ENCODE measurements at places on chromosomes 3 and 15. TPM values are rescaled to one million over a fixed set of nuclear protein-coding genes. Genes with fewer than 3 reads are reported as not detected.
A peak's percentile ranks its signal among the peaks of the same experiment; 100 is the strongest.

GRCh38 chr3:25385807-25386460, 42.1 kb upstream of the RARB start:
- DNase-seq = no peak

GRCh38 chr3:55554634-55555425, 67.7 kb upstream of the WNT5A start:
- DNase-seq = no peak

DNA sequence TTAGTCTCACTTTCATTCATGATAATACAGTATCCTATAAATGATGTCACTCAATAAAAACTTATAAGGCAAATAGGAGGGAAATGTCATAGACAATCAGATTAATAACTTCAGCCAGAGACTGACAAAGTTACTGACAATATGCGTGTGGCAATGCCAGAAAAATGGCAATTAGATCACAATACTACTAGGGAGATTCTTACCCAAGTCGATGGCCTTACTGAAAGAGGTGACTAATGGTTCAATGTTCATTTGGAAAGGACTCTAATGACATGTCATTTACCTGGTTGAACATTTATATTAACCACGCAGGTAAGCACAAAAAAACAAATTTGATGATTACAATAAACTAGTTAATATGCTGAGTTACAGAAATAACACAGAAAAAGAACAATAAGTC, 45.9 kb upstream of the WDR5B start:
- no peak for DNase-seq

GRCh38 chr15:100900795-100901169, 18.4 kb upstream of the LRRK1 start:
- DNase-seq = no peak

- DNase-seq = no peak
Observed at GRCh38 chr3:187213616-187214015, 16.3 kb downstream of the RTP1 start.

DNA sequence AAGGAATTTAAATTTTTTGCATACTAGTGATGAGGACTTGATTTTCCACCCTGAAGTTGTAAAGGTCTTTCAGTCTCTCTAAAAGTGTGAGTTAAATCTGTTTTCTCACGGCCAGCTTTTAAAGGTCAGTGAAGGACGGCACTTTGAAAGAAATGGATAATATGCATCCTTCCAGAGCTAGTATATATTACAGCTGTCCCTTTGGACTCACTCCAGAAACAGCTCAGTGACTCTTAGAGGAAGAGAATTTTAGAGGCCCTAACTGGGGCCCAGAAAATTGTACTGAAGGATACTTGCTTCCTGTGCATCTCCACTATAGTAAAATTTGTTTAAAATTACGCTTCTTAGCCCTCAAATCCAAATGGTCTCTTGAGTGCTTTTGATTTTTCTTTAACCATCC, 41.6 kb downstream of the PIK3CA start:
- DNase-seq = no peak

GRCh38 chr3:100665230-100665629, 44.1 kb upstream of the TFG start:
- DNase-seq = no peak

- DNase-seq = no peak
Observed at GRCh38 chr15:65611888-65612615, 1.1 kb upstream of the INTS14 start.

GRCh38 chr3:150472421-150472820, 64.3 kb downstream of the TSC22D2 start:
- no peak for DNase-seq

DNA sequence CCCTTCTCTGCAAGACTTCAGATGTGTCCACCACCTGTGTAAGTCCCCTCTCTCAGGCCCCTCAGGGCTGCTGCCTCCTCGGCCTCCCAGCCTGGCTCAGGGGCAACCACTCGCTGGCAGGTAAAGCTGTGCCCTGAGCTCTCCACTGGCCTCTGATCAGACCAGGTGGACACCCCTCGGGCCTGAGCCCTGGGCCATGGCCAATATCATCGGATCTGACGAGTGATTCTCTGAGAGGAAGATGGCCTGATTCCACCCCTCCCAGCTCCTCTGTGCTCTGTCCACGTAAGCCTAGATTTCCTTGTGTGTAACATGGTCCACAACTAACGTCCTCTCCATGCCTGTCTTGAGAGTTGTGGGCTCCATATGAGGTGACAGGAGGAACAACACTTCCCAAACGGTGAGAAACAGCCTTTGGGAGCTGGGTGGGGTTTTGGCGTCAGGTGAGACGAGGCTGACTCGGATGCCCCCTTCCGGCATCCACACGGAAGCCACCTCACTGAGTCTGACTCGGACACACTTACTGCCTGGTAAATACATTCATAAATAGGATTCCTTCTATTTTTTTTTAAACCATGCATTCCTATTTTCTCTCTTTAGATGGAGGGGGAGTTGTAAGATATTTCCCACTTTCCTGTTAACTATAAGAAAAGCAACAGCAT, 86.8 kb downstream of the NUP210 start:
- no peak for DNase-seq

- no peak for DNase-seq
Observed at GRCh38 chr3:31690771-31691170, 158.0 kb downstream of the STT3B start.

GRCh38 chr15:92617549-92618520, 37.7 kb downstream of the FAM174B start:
- peak; percentile 83 for DNase-seq

GRCh38 chr15:51168700-51169099, 74.0 kb upstream of the TNFAIP8L3 start:
- no peak for DNase-seq

GRCh38 chr3:120348065-120348990, 826 bp downstream of the LRRC58 start:
- no peak for DNase-seq

- DNase-seq = no peak
Observed at GRCh38 chr3:56124546-56124945, 343.7 kb downstream of the ERC2 start.

DNA sequence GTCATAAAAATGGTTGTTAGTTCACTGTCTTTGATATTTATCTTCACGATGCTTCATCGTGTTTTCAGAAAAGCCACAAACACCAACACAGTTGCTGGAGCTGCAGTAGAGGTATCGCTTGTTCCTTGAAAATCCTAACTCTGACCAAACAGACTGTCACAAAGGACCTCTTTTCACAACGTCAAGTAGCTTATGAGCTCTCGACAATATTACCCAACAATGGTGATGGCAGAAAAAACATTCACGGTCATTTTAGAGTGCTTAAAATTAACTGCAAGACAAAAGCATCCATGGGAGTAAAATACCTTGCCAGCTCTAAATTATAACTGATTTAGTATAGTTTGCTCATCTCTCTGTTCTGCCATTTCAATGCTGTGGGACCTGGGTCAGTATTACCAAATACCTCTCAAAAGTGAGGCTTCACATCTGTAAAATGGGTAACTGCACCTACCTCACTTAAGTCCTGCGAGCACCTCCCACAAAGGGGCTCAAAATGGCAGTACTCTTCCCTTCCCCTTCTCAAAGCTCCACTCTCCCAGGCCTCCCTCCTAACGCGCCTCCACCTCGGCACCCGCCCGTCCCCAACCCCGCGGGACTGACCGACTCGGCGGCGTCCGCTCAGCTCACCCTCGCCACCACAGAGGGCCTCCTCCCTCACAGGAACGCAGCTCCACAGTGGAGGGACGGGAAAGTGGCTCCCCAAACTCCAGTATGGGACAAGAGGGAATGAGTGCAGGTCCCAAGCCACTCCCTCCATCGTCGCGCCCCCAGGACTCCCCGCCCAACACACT, 546 bp downstream of the TRIM59 start:
- DNase-seq = peak; percentile 49

DNA sequence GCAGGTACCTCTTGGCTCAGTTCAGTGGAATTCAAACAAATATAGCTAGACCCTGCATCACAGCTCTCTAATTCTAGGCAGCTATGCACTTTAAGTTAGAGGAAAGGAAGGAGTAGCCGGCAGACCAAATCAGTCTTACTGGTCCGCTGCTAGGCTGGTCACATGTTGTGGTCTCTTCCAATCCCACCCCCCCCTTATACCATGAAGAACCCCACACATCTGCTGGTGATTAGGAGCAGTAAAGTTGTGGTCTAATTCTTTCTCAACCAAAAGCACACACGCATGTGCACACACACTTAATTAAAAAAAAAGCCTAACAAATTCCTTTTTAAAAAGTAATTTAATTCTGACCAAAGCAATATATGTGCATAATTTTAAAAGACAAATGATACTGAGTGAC, 16.7 kb upstream of the SH3GL3 start:
- DNase-seq = no peak

DNA sequence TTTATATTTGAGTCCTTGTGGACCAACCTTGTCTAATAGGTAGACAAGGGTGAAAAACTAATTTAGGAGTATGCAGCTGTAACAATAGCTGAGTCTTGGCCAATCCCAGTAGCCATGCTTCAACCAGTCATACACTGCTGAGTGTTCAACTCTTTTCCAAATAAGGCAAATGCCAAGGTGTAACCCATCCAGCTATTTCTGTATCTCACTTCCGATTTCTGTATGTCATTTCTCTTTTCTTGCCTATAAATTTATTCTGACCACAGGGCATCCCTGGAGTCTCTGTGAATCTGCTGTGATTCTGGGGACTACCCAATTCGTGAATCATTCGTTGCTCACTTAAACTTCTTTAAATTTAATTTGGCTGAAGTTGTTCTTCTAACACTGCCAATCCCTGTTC, 93.2 kb downstream of the MAGI1 start:
- DNase-seq = no peak

- DNase-seq = peak; percentile 37
Observed at GRCh38 chr3:149658744-149659497, 1.1 kb upstream of the WWTR1 start.

DNA sequence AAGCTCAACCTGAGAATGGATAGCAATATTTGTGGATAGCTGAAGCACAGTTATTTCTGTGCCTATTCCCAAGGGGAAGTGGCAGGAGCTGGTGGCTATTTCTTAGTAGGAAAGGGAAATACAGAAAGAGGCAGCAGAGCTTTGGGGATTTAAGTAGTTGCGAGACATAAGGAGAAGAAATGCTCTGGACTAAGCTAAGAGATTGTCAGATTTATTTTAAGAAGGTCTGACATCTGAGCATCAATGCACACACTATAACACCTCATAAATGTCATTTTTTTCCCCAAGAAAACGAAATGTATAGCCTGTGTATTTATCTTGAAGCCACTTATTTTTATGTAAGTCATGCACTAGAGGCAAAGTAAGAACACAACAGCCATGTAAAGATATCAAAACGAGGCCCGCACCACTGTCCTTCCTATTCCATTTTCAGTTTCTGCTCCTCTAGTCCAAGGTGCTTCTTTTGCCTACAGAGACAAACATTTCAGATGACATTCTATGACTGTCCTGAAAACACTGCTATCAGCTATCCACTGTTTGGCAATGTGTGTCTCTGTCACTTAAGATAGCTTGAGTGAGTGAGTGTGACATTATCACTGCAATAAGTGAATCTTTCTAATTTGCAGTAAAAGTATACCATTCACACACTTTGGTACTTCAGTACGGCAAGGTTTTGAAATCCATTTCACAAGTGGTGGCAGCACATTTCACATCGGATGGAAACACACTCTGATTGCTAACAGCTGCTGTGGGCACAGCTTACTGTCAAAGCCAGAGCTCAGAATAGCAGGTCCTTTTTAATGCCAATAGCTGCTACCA, 62.7 kb upstream of the ICE2 start:
- peak; percentile 37 for DNase-seq

DNA sequence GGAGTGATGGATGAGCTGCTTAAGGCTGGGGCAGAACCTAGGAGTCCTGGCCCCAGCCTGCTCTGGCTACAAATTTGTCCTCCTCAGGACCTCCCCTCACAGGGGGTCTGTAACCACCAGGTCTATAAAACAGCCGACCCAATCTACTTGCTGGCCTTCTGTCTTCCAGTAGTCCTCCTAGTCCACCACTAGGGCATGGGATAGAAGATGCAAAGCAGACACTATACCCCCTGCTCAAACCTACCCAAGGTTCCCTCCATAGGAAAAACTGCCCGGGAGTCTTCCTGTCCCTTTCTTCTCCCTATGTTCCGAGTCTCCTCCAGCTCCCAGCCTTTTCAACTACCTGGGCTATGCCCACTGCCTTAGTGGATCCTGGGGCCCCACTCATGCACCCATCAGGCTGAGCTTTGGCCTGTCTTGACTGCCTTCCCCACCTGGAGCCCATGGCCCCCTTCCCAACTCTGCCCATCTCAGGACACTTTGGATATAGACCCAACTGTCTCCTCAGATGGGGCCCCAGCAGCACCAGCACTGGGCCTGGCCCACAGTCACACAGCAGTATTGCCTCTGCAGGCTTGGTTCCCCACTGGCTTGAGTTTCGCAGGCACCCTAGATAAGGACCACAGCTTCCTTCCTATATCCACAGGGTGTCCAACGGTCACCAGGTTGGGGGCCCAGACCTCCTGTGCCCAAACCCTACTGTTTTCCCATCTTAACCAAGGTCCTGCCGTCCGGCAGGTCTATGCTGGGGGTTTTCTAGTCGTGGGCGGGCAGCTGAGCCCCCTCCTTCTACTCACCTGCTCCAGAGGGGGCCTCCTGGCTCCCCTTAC, 1.1 kb downstream of the HYAL3 start:
- no peak for DNase-seq

DNA sequence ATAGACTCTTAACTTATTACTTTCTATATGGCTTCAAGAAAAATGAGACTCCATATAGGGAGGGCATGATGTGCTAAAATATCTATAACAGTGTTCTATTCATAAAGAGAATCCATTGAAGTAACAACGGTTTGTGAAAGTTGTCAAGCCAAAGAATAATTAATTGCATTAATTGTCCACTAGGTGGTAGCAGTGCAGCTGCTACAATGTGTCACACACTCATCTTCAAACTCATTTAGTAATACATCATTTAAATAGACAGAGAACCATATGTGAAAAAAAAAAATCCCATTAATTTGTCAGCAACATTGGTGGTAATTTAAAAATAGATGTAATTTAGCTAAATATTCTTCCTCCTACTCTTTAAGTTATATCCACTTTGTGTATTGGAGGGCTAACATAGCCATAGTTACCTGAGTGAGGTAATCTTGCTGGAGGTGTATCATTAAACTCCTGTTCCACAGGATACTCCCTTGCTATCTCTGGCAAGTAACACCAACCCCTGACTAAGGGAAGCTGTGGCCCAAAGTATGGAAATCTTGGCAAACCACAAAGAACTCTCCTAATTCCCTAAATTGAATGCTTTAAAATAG, 3.7 kb upstream of the CPA3 start:
- no peak for DNase-seq

GRCh38 chr3:28348265-28348628, 274 bp upstream of the ZCWPW2 start:
- DNase-seq = no peak

- DNase-seq = no peak
Observed at GRCh38 chr3:31765871-31766270, 215.2 kb downstream of the OSBPL10 start.

GRCh38 chr15:78093242-78094020, 1.1 kb downstream of the SH2D7 start:
- DNase-seq = no peak

The CACNA2D2 gene
- 25.7 TPM for polyA plus RNA-seq

The RGMA gene
- polyA plus RNA-seq = 10.8 TPM

The CFAP92 gene
- polyA plus RNA-seq = 0.11 TPM

The SH2D7 gene
- 0.02 TPM for polyA plus RNA-seq

The C2CD4A gene
- polyA plus RNA-seq = 0.02 TPM

The IGF2BP2 gene
- polyA plus RNA-seq = 7.7 TPM

The CDHR4 gene
- 0.07 TPM for polyA plus RNA-seq

The ARHGEF26 gene
- 3.5 TPM for polyA plus RNA-seq

The MSL2 gene
- polyA plus RNA-seq = 5.7 TPM

The CDCP1 gene
- polyA plus RNA-seq = 0.09 TPM

The KNL1 gene
- polyA plus RNA-seq = 0.14 TPM

The CADPS gene
- polyA plus RNA-seq = 37.5 TPM

The C15orf39 gene
- polyA plus RNA-seq = 5.3 TPM

The CCDC13 gene
- 0.84 TPM for polyA plus RNA-seq

The SYNM gene
- polyA plus RNA-seq = 127 TPM

The ADIPOQ gene
- 9.3 TPM for polyA plus RNA-seq

The MED12L gene
- polyA plus RNA-seq = 0.25 TPM
